Liver (tissue), 10 donors: ENCODE measurements at places on chromosomes 2 and 18. TPM values are rescaled to one million over a fixed set of nuclear protein-coding genes. Genes with fewer than 3 reads are reported as not detected.

The RAB6D gene
- not detected for total RNA-seq

The TMX3 gene
- total RNA-seq = 16.8 TPM

The PARD3B gene
- total RNA-seq = 10.3 TPM

The VIT gene
- 0.17 TPM for total RNA-seq

The MYL12B gene
- total RNA-seq = 111 TPM

The CYRIA gene
- total RNA-seq = 4.3 TPM

The POLR1A gene
- 12.3 TPM for total RNA-seq

The APLF gene
- 3.8 TPM for total RNA-seq

The UGGT1 gene
- total RNA-seq = 74.7 TPM

DNA sequence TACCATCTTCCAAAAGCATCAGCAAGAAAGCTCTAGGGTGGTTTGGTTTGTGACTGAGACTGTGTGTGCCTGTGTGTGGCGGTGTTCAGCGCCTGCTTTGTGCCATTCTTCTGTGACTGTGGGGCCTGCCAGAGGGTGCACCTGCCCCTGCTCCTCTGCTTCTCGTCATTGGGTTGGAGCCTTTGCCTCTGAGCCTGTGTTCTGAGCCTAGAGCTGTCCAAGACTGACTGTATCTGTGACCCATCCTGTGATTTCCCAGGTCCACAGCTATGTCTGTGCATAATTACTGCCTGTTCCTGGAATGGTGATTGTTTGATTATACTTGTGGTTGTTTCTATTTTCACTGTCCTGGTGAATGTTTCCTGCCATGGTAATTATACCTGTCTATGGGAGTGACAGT is 57.1 kb upstream of the KLHL29 start:
- no peak overlapping the region for H3K4me3 ChIP-seq
- no peak for DNase-seq
- no peaks in the 10 kb centered on the region for H3K36me3 ChIP-seq
- no peaks in the 10 kb centered on the region for H3K27me3 ChIP-seq
- no peaks in the 10 kb centered on the region for H3K4me1 ChIP-seq

DNA sequence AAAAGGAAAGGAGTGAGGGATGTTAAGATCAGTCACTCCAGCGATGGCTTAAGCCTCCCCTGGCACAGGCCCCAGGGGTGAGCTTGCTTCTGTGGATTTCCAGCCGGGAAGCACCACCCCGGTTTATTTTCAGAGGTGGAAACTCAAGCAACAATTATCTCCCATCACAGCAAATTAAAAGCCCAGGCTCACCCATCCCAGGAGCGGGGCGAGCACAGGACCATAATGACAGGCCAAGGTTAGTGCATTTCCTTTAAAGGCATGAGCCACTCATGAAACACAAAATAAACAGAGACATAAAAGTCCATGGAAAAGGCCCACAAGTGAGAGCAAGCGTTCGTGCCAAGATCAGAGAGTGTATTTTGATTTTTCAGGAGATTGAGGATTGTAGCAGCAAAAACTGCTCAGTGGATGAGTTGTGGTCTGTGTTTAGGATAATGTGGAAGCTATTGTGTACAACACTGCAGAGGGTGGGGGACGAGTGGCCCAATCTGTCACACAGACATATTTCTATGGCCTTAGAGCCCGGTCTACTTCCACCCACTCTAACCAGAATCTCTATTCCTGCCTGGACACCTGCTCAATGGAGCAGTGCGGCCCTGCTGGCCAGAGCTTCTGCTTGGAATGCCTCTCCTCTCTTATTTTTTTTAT is 111.4 kb upstream of the CDC42EP3 start:
- no peaks in the 10 kb centered on the region for H3K4me1 ChIP-seq
- H3K36me3 ChIP-seq = no peaks in the 10 kb centered on the region
- H3K27me3 ChIP-seq = no peaks in the 10 kb centered on the region

GRCh38 chr18:13629841-13630715 is 96.3 kb downstream of the FAM210A start:
- H3K27me3 ChIP-seq = no peaks in the 10 kb centered on the region
- no peaks in the 10 kb centered on the region for H3K36me3 ChIP-seq
- DNase-seq = peak; percentile 39
- H3K4me3 ChIP-seq = no peak overlapping the region
- H3K27ac ChIP-seq = no peak overlapping the region
- H3K4me1 ChIP-seq = no peaks in the 10 kb centered on the region

DNA sequence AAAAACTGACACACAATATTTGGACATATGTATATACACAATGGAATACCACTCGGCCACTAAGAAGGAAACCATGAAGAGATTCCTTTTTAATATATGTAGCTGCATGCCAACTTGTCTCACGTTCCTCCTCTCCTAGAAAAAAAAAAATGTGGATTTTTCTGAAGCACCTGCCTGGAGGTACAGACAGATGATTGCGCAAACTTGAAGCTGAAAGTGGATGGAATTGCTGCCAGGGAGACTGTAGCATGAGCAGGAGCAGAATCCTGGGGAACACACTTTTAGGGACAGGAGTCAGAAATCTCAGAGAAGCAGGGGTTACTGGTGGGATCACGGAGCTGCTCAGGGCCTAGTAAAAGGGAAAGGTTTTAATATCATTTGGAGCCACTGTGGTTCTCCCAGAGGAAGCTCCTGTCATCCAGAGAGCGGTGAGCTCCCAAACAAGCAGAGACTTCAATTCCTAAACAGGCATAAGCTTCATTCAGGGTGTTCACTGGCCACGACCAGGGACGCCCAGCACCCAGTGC is 640 bp upstream of the SPR start:
- DNase-seq = no peak
- peaks cover 36% of the 10 kb centered on the region for H3K4me1 ChIP-seq
- peak overlapping the region; percentile 99 for H3K27ac ChIP-seq
- H3K27me3 ChIP-seq = no peaks in the 10 kb centered on the region
- H3K4me3 ChIP-seq = peak overlapping the region; percentile 72

GRCh38 chr2:229519655-229520430 is 194.5 kb downstream of the DNER start:
- H3K27me3 ChIP-seq = peaks cover 4% of the 10 kb centered on the region
- no peak for DNase-seq
- H3K4me1 ChIP-seq = no peaks in the 10 kb centered on the region
- no peak overlapping the region for H3K27ac ChIP-seq
- no peak overlapping the region for H3K4me3 ChIP-seq

GRCh38 chr18:34281722-34282121 is 57.0 kb upstream of the NOL4 start:
- no peaks in the 10 kb centered on the region for H3K36me3 ChIP-seq
- no peak overlapping the region for H3K27ac ChIP-seq
- DNase-seq = no peak
- H3K4me1 ChIP-seq = no peaks in the 10 kb centered on the region
- no peak overlapping the region for H3K4me3 ChIP-seq

- no peak for DNase-seq
- H3K27ac ChIP-seq = no peak overlapping the region
- H3K27me3 ChIP-seq = no peaks in the 10 kb centered on the region
- H3K36me3 ChIP-seq = no peaks in the 10 kb centered on the region
- H3K4me1 ChIP-seq = no peaks in the 10 kb centered on the region
- H3K4me3 ChIP-seq = no peak overlapping the region
These were observed 116.3 kb downstream of the POLE4 start for GRCh38 chr2:75074708-75075107.

- no peaks in the 10 kb centered on the region for H3K4me1 ChIP-seq
- H3K4me3 ChIP-seq = no peak overlapping the region
- H3K27me3 ChIP-seq = no peaks in the 10 kb centered on the region
- H3K27ac ChIP-seq = no peak overlapping the region
These were observed 50.4 kb downstream of the C1QL2 start for GRCh38 chr2:119108186-119108585.

GRCh38 chr2:112138159-112139032 is at the start of gene FBLN7:
Gene FBLN7, plus strand, starts transcription at chr2:112138385. Its CDS starts 271 bp downstream, at chr2:112138656.
- H3K4me3 ChIP-seq = peak within 1 kb of the TSS; percentile 62
- no peaks in the 10 kb centered on the region for H3K27me3 ChIP-seq
- DNase-seq = no peak
- H3K36me3 ChIP-seq = no peaks in the 10 kb centered on the region
- peak within 1 kb of the TSS; percentile 38 for H3K27ac ChIP-seq

GRCh38 chr2:158835431-158835830 is 40.3 kb downstream of the DAPL1 start:
- no peaks in the 10 kb centered on the region for H3K36me3 ChIP-seq
- no peaks in the 10 kb centered on the region for H3K4me1 ChIP-seq
- no peaks in the 10 kb centered on the region for H3K27me3 ChIP-seq
- H3K4me3 ChIP-seq = no peak overlapping the region
- no peak for DNase-seq

- no peak overlapping the region for H3K27ac ChIP-seq
- no peaks in the 10 kb centered on the region for H3K36me3 ChIP-seq
- no peak overlapping the region for H3K4me3 ChIP-seq
- H3K4me1 ChIP-seq = no peaks in the 10 kb centered on the region
- DNase-seq = no peak
- no peaks in the 10 kb centered on the region for H3K27me3 ChIP-seq
These were observed 140.3 kb downstream of the CYRIA start for GRCh38 chr2:16525265-16525887.

DNA sequence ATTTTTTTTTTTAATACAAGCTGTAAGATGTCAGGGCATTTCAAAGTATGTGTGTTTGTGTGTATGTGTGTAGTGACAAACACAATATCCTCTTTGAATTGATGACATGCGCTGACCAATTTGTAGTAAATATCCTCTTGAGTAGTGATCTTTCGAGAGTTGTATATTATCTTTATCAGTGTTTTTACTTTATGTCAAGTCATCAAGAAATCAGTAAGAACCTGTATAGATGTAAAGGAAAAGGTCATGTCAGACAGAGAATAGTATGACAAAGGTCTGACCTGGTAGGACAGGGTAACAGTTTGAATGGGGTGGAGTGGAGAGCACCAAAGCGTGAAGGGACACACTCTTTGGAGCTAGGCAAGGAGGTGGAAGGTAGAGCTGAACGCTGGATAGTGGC is 1931.4 kb upstream of the CELF4 start:
- no peaks in the 10 kb centered on the region for H3K4me1 ChIP-seq
- no peak overlapping the region for H3K27ac ChIP-seq
- no peaks in the 10 kb centered on the region for H3K27me3 ChIP-seq
- H3K36me3 ChIP-seq = no peaks in the 10 kb centered on the region

DNA sequence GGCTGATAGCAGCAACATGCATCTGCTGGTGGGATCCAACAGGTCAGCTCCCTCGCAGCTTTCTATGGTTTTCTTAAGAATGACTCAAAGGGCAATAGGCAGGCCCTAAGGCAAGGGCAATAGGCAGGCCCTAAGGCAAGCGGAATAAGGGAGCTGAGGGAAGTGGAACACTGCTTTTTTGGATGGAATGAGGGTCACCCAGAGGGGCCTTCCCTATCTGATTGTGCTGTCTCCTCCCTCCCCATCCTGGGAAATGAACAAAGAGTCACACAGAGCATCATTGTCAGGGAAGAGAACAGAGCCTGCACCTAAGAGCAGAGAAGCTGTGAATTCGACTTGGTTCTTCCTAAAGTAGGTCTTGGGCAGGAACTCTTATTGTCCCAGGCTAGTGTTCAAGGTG is 43.3 kb upstream of the PTPRM start:
- no peaks in the 10 kb centered on the region for H3K36me3 ChIP-seq
- no peak for DNase-seq
- no peak overlapping the region for H3K27ac ChIP-seq

DNA sequence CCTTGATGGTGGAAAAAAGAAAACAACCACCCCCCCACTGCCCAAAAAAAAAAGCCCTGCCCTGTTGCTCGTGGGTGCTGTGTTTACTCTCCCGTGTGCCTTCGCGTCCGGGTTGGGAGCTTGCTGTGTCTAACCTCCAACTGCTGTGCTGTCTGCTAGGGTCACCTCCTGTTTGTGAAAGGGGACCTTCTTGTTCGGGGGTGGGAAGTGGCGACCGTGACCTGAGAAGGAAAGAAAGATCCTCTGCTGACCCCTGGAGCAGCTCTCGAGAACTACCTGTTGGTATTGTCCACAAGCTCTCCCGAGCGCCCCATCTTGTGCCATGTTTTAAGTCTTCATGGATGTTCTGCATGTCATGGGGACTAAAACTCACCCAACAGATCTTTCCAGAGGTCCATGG is 28.0 kb downstream of the MAL start:
- DNase-seq = no peak
- no peaks in the 10 kb centered on the region for H3K27me3 ChIP-seq
- no peaks in the 10 kb centered on the region for H3K36me3 ChIP-seq

DNA sequence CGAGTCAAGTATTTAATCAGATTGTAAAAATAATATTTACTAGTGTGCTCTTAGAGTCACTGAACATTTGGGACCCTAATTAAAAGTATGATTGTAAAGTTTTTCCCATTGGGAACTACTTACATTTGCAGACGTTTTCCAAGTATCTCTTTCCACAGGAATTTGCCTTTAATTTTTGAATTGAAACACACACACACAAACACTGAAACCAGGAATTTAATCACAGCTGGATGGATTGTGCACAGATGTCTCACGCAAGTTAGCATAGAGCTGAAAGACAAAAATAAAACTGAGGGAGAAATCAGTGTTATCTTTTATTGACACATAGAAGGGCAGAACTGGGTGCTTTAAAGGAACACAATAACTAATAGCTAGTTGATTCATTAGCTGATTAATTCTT is 230.7 kb downstream of the RND3 start:
- no peaks in the 10 kb centered on the region for H3K4me1 ChIP-seq
- no peaks in the 10 kb centered on the region for H3K36me3 ChIP-seq
- no peak for DNase-seq
- no peaks in the 10 kb centered on the region for H3K27me3 ChIP-seq
- H3K27ac ChIP-seq = no peak overlapping the region

DNA sequence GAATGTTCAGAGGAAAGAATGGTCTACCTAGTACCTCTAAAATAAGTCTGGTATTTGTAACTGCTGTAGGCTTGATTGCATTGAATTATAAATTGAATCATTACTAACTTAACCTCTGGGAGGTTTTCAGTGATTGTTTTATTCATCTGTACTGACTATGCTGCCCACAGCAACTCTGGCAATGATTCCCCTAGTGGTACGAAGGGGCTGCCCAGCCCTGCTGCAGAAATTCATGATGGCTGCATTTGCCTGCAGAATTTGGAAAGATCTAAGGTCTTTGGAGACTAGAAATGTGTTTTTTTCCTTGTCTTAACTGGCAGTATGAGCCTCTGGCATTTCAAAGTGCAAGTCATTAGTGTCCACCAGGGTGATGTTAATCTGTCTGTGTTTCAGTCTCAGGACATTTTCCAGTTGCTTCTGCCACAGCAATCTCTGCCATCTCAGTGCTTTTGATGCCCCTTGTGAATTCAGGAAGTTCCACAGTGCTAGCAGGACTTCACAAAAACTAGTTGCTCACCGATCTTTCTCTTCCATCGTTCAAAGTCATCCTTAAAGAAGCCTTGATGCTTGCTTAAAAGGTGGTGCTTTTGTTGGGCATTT is 13.4 kb upstream of the LRPPRC start:
- H3K27ac ChIP-seq = no peak overlapping the region
- no peak for DNase-seq
- H3K4me3 ChIP-seq = no peak overlapping the region
- H3K4me1 ChIP-seq = no peaks in the 10 kb centered on the region

DNA sequence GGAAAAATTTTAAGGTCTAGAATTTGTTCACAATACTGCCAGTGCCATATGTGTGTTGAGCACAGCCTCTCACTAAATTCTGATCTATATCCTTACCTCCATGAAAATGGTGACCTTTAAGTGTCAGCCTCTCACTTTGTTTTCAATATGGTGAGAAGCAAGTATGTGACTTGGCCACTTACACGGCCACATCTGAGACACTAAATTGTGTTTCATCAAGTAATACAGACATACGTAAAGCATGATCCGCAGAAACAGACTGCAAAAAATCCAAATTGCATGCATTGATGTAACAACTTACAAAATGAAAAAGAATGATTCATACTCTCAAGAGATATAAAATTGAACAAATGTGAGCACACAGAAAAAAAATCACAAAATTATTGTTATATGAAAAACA is 55.2 kb upstream of the UGP2 start:
- no peak overlapping the region for H3K4me3 ChIP-seq
- no peaks in the 10 kb centered on the region for H3K36me3 ChIP-seq
- H3K27ac ChIP-seq = no peak overlapping the region
- H3K4me1 ChIP-seq = peaks cover 9% of the 10 kb centered on the region
- DNase-seq = no peak
- H3K27me3 ChIP-seq = no peaks in the 10 kb centered on the region
